ENCODE measurements at places on chromosomes 1 and 21.

DNA sequence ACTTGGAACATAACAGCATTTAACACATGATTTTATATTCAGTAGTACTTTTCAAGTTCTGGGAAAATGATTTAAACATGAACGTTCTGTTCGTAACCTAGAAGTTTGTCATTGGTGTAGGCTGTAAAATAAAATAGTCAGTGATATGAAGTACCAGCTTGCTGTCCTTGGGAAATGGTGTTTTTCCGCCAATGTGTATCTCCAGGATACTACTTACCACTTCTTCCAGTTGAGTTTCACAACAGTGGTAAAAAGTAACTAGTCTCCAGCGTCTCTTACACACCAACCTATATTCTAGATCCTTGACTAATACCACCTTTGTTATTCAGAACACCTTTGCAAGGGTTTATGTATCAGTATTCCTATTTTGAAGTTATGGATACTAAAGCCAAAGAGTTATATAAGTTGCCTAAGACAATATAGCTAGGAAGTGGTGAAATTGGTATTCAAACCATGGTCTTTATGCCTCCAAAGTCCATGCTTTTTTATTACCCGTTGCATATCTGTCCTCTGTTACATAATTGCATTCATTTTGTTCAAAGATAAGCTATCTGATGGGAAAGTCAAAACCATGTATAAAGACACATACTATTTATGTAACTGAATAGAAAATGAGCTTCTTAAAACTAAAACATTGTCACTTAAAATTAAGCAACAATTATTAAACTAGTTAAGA lies 43.1 kb downstream of the HOOK1 start:
- no peak for DNase-seq

DNA sequence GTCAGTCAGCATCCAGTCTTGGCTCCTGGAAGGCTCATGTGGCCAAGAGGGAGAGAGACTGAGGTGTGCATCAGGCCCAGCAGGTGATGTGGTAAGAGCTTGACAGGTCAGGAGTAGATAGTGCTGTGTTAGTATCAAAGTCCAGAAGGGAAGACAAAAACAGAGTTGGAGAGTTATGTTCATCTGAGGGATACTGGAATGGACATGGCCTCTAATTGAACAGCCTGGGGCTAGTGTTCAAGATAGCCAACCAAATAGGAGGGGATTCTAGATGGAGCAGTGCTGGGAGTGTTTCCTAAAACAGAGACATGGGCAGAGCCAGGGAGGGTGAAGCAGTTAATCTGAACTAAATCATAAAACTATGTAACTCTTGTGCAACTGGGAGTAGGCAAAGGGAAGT lies 120.7 kb upstream of the MARK1 start:
- no peak for DNase-seq

GRCh38 chr1:185426848-185427247 lies 109.8 kb upstream of the IVNS1ABP start:
- DNase-seq: no peak

DNA sequence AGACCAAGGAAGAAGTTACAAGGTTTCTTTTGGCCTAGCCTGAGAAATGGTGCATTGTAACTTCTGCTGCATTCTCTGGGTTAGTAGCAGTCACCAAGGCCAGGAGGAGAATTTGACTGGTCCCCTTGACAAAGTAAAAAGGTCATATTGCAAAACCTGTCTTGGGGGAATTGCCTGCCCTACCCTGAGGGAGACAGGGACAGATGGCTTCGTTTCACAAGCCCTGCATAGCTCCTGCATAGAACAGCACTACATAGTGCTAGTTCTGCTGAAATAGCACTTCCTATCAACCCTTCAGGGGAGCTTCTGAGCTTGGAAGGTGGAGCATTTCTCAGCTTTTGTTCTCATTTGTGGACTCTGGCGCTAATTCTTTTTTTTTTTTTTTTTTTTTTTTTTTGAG lies 20.4 kb upstream of the AK2 start:
- no peak for DNase-seq

DNA sequence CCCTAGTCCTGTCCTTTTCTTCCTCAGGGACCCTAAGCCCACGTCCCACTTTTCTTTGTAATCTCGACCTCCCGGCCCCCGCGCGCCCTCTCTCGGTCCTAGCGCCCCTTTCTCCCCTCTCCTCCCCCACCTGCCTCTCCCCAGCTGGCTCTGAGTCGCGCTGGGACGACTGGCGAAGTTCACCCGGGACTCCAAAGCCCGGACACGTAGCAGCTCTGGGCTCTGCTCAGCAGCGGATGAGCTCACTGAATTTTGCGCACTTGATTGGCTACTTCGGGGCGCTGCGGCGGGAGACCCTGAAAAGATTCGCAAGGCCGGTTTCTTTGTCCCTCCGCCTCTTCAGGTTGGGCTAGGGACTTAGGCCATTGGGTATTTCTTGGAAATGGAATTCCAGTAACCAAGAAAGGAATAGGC lies 16.3 kb upstream of the ACKR1 start:
- DNase-seq: no peak
